Posterior cingulate gyrus (tissue), 11 donors: ENCODE measurements at places on chromosomes 2 and 18.

GRCh38 chr18:63975628-63976027 lies 5.7 kb downstream of the SERPINB8 start:
- DNase-seq = no peak

- DNase-seq = no peak
Observed at GRCh38 chr2:69933839-69934613, 19.1 kb downstream of the MXD1 start.

- no peak for DNase-seq
Observed at GRCh38 chr2:189437926-189438325, 3.3 kb upstream of the WDR75 start.

- DNase-seq = no peak
Observed at GRCh38 chr2:72145658-72146329, 1.9 kb downstream of the CYP26B1 start.

GRCh38 chr2:24047703-24048033 lies 477 bp upstream of the WDCP start:
- no peak for DNase-seq

GRCh38 chr2:824954-825353 lies 125.7 kb upstream of the SNTG2 start:
- no peak for DNase-seq

DNA sequence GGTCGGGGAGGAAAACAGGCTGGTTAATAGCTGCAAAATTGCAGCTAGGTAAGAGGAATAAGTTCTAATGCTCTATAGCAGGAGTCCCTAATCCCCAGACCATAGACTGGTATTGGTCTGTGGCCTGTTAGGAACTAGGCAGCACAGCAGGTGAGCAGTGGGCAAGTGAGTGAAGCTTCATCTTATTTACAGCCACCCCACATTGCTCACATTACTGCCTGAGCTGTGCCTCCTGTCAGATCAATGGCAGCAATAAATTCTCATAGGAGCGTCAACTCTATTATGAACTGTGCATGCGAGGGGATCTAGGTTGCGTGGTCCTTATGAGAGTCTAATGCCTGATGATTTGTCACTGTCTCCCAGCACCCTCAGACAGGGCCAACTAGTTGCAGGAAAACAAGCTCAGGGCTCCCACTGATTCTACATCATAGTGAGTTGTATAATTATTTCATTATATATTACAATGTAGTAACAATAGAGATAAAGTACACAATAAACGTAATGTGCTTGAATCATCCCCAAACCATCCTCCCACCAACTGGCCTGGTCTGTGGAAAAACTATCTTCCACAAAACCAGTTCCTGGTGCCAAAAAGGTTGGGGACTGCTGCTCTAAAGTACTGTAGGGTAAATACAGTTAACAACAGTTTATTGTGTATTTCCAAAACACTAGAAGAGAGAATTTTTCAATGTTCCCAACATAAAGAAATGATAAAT lies 91.7 kb upstream of the TFCP2L1 start:
- DNase-seq = no peak

DNA sequence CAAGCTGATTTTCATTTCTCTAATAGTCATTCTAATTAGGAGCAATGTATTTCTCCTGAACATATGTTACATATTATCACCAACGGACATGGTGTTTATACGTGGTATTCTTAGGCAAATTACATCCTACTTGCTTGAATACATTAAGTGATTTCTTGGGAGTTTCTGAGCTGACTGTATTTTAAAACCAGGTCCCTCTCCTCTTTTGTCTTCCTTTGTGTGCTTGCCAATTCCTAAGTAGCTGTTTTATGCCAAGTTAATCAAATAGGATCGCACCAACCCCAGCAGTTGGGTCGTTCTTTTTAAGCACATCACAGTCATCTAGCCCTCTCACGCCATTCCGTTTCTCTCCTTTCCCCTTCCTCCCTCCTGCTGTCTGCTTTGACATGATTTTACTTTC lies 75.4 kb upstream of the MAP2 start:
- no peak for DNase-seq

- no peak for DNase-seq
Observed at GRCh38 chr2:125516496-125517109, 1139.4 kb upstream of the GYPC start.

GRCh38 chr2:240584486-240585031 lies 2.0 kb upstream of the CAPN10 start:
- DNase-seq = no peak

DNA sequence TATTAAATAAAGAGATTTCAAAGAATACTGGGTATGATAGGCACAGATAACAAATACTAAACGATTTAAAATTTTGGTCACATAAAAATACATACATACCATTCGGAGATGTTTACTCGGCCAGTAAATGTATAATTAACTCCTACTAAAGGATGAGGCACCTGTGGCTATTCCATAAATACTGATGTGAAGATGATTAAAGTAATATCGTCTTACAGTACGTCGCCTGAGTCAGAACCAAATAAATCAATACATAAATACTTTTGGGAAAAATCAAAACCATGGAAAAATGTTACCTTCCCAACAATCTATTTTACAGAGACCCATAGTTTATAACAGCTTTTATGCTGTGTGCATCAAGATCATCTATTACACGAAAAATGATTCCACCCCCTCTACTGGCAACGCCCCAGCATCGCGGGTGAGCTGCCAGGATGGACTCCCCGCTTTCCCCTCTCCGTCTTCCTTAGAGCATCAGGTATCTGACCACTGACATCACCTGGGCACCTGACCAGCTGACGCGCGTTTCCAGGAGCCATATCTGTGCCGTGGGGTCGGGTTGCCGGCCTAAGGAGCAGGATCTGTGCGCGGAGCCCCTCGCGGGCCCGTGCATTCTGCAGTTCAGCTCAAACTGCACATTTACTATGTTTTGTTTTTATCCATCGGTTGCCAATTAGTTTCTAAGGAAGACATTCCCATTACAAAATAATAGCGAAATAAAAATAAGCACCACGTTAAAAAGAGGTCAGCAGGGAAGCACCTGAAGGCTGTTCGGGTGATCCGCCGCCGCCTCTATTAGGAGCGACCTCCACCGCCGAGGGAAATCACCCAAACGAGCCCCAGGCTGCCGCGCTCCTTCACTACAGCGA lies 901 bp downstream of the ICA1L start:
- DNase-seq = peak; percentile 39

GRCh38 chr2:229431327-229431954 lies 160.4 kb upstream of the PID1 start:
- no peak for DNase-seq

DNA sequence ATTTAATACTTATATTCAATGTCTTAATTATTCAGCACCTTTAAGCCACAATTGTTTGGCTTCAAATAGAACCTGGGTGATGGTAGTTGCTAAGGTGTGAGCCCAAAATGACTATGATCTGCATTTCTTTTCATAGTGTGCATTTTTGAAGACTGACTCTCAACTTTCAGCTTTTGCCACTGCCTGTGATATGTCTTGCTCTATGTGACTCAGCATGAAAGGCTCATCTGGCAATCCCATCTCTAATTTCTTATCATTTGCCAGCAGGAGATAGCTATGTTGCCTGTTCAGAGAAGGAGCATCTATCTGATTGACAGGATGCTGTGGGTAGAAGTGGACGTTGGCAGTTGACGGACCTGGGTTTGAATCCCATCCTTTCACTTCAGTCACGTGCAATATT lies 34.5 kb upstream of the CCDC93 start:
- DNase-seq = no peak

DNA sequence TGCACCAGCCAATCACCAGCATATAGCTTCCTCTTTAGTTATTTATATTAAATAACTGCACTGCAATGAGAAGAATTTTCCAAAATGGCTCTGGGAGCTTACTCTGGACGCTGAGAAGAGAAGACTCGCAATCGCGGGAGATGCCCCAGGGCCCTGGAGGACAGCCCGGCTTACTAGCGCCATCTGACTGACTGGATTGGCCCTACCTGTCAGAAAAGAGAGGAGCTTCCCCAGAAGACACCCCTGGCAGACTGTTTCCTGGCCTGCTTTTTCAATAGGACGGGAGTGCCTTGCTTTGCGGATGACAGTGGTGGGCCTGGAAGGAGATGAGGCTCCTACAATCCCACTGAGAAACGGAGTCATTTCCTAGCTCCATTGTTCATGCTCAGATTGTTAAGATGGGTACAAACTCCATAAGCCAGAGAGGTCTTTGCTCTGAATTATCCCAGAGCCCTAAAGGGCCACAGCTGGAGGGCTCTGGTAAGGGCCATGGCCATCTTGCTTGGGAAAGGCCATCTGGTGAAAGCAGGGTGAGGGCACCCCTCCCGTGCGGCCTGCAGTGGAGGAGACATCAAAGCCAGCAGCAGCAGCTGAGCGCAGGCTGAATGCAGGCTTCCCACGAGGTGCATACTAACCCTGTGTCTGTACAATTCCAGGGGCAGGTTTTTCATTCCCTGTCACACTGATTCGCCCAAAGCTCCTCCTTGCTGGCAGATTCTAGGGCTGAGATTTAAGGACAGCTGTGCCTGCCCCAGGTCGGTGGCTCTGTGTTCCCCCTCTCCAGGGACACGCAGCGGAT lies 92.1 kb downstream of the GALR1 start:
- DNase-seq = no peak

GRCh38 chr2:40374543-40375240 lies 77.2 kb downstream of the SLC8A1 start:
- DNase-seq = no peak

GRCh38 chr2:8494151-8494550 lies 187.7 kb upstream of the ID2 start:
- no peak for DNase-seq

DNA sequence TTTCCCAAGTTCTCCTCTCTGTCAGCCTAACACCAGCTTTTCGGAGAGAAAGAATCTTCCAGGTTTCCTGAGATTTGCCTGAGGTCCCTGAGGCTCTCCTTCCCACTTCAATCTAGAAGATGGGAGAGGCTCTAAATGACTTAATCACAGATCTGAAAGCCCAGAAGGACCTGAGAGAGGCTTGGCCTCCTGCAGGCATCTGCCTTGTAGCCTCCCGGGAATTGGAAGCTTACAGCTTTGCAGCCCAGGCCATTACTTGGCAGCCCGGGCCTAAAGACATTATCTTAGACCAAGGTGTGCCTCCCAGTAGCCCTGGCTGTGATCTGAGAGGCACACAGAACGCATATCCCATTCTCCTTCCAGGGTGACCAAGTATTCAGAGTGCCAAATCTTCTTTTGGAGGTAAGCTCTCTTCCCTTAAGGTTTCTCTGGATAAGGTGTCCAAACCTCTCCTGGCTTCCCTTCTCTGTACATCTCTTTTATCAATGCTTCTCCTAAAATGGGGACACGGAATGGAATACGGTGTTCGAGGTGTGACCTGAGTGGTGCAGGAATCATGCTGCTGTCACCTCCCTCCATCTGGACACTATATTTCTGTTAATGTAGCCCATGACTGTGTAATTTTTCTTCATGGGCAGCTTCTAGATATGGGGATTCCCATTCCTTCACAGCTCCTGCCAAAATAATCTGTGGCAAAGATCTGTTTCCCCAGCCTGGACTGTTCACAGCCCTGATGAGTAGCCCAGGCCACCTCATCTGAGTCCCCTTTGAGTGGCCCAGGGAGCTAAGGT lies 16.0 kb downstream of the CTIF start:
- DNase-seq = no peak

GRCh38 chr2:191250986-191251385 lies 5.8 kb downstream of the MYO1B start:
- DNase-seq = no peak

GRCh38 chr2:126655500-126656430 lies at the start of gene GYPC:
Gene GYPC (plus strand): TSS chr2:126656158. CDS start chr2:126656264, 106 bp downstream.
- no peak for DNase-seq

- DNase-seq = no peak
Observed at GRCh38 chr2:54226260-54226659, 29.8 kb downstream of the TSPYL6 start.

DNA sequence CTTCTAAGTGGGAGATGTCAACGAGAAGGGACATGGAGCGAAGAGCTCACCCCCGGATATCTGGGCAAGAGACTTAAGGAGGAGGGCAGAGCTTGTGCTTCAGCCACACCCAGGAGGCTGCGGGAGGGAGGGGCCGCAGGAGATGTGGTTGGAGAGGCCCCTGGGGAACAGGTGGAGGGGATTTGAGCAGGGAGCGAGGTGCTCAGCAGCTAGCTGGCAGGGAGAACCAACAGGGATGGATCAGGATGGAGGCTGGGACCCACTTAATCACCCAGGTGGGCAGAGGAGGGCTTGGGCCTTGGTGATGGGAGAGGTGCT lies 78.3 kb downstream of the MBP start:
- no peak for DNase-seq

DNA sequence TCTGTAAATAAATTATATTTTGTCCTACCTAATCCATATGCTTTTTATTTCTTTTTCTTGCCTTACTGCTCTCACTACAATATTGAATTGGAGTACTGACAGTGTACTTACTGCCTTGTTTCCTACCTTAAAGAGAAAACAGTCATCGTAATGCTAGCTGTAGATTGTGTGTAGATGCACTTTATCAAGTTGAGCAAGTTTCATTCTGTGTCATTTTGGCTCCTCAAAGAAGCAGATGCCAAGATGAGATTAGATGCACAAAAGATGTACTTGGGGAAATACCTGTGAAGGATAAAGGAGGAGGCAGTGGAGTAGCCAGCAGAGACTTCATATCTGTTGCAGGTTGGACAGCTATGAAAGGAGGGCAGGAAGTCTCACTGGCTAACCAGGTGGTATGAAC lies 145.5 kb downstream of the FTCDNL1 start:
- DNase-seq = no peak

DNA sequence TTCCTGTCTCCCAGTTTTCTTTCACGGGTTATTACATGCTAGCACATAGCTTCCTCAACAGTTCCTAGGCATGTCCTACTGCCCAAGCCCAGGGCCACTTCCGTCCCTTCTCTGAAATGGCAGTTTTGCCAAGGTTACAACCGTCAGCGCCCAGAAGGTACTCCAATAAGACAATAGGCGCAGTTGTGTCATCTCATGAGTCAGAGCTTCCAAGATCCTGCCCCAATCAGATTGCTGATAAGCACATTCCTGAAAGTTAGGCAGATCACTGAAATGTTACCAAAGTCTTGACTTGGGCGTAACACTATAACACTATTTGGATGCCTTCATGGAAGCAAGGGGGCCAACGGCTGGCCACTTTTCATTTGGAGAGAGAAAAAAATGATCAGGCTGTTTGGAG lies 34.2 kb downstream of the GKN2 start:
- no peak for DNase-seq

DNA sequence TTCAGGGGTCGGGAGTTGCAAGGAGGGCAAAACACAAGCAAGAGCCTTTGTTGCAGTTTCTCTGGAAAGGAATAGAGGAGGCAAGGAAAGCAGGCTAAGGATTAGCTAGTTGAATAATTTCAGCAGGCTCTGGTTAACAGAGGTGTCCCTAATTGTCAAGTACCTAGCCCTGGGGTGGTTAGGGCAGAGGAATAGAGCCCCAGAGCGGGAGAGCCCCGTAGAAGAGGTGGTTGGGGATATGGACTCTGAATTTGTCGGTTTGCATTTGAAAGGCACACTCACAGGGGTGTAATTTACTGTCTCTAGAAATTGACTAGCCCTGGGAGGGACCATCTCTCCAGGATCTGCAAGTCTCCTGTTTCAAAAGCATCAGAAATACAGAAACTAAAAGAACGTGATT lies 1030.2 kb downstream of the TMEM182 start:
- DNase-seq = no peak

- DNase-seq = no peak
Observed at GRCh38 chr2:46097714-46098480, 199.3 kb upstream of the EPAS1 start.

GRCh38 chr2:197013098-197013497 lies 86.6 kb upstream of the PGAP1 start:
- no peak for DNase-seq
